ENCODE measurements at places on chromosomes 1 and 21.

GRCh38 chr21:17651526-17651925 is 38.8 kb upstream of the BTG3 start:
- DNase-seq, result no peak

DNA sequence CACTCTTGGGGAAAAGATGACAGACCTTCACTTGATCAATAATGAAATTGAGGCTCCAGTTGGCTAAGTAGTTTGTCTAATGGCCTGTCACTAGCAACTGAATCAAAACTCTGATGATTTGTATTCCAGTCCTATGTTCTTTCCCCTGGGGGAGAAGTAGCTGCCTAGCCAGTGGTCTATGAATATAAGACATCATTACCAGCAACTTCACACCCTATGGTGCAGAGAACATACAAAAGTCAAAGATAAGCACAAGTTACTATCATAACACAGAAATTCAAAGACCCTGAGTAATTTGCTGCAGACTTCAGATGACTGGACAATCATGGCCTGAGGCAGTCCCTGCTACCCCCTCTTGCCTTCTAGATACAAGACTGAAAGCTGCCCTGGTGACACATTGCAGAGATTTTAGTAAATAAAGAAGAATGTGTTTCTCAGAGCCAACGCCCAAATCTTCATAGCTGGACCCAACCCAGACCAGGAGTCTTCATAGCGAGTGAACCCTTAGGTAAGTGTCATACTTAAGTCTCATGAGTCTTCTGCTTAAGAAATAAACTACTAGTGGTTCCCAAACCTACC is 993 bp downstream of the PDZK1 start:
- DNase-seq, result no peak

DNA sequence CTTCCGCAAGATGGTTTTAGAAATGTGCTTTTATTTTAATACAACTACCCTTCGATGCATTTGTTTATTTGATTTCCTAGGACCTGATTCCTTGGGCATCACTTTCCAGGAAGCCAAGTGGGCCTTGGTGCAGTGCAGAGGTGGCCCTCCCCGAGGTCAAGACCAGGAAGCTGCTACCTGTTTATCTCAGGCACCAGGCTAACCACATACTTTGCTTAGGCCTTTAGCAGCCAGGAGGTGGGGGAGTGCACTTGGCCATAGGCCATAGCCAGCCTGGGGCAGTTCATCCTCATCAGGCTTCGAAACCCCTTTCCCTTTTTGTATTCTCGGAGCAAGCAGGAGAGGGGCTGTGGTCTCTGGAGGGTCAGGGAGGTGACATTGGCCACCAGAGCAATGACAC is 45.4 kb downstream of the SMYD2 start:
- DNase-seq, result no peak

DNA sequence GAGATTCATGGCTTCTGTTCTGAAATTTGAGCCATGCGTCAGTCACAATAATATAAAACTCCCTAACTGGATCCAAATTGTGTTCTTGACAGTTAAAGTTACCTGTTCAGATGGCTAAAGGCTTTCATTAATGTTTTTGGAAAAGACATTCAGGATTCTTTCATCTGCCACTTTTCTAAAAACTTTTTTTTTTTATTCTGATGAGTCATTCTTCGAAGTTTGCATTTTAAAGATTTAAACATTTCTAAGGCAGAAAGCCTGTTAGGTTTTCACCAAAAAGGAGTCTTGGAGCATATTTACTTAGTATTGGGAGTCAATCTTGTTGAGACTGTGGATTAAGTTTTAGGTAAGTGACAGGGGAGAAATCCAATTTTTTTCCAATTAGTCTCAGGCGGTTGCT is 18.9 kb upstream of the SDC3 start:
- DNase-seq, result no peak

DNA sequence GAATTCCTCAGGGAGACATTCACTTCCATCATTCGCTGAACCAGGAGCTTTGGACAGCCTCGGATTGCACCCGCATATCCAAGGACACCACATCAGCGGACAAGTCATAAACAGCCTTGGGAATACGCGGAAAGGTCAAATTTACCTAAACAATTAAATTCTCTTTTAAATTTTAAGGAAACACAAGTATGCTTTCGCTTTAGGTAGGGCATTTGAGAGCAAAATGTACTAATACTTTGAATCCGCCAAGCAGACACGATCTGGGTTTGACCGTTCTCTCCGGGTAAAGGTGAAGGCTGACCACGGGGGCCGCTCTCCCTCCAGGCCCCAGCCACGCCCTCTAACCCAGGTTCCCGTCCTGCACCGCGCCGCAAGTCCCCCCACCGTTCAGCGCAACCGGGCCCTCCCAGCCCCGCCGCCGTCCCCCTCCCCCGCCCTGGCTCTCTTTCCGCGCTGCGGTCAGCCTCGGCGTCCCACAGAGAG is 479 bp upstream of the ACADM start:
- peak; percentile 46 for DNase-seq

DNA sequence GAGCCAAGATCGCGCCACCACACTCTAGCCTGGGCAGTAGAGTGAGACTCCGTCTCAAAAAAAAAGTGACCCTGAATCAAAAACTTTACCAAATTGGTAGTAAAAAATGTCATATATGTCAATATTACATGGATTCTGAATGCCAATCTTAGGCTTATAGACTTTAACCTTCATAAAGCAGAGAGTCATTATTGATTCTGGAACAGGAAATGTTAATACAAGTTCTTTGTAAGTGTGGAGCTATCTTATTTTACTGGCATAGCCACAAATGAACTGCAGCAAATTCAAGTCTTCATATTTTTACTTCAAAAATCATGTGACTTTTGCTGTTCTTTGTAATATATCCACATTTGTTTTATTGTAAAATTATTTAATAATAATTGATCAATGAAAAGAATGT is 41.3 kb downstream of the PPP2R5A start:
- no peak for DNase-seq
